ENCODE measurements at places on chromosomes 5 and 9. TPM values are rescaled to one million over a fixed set of nuclear protein-coding genes. Genes with fewer than 3 reads are reported as not detected.

DNA sequence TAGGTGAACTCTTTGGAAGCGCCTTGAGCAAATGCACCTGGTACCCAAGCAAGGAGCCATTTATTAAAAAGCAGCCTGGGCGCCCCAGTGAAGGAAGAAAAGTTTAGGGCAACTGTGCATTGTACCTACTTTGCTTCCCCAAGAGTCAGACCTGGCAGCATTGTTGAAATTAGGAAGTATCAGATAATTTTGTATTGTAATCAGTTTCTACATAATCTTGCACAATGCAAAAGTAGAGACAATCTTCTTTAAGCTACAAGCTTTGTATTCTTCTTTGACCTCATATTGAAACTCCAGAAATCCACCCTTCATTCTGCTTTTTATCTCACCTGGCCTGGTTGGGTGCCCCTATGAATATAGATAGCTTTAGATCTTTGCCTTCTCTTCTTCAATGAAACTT lies 490.8 kb downstream of the RASEF start:
- H3K27me3 ChIP-seq = no peaks in the 10 kb centered on the region
- no peak overlapping the region for H3K4me3 ChIP-seq
- no peaks in the 10 kb centered on the region for H3K4me1 ChIP-seq

DNA sequence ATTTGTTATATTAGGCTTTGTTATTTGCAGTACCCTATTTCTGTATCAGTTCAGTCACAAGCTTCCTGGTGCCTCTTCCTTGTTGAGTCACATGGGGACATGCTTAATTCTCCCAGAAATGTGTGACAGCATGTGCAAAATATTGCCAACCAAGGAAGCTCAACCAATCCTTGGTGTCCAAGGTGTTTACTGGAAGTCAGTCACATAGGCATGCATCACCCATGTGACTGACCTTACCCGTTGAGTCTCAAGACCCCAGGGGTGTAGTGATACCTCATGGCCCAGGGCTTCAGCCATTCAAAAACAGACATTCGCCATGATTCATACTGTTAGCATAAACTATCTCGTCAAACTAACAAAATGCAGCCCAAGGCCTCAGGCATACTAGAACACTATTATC lies 9.3 kb upstream of the ANKDD1B start:
- H3K27ac ChIP-seq = no peak overlapping the region
- no peaks in the 10 kb centered on the region for H3K4me1 ChIP-seq
- H3K27me3 ChIP-seq = no peaks in the 10 kb centered on the region
- peaks cover 12% of the 10 kb centered on the region for H3K36me3 ChIP-seq
- DNase-seq = no peak

DNA sequence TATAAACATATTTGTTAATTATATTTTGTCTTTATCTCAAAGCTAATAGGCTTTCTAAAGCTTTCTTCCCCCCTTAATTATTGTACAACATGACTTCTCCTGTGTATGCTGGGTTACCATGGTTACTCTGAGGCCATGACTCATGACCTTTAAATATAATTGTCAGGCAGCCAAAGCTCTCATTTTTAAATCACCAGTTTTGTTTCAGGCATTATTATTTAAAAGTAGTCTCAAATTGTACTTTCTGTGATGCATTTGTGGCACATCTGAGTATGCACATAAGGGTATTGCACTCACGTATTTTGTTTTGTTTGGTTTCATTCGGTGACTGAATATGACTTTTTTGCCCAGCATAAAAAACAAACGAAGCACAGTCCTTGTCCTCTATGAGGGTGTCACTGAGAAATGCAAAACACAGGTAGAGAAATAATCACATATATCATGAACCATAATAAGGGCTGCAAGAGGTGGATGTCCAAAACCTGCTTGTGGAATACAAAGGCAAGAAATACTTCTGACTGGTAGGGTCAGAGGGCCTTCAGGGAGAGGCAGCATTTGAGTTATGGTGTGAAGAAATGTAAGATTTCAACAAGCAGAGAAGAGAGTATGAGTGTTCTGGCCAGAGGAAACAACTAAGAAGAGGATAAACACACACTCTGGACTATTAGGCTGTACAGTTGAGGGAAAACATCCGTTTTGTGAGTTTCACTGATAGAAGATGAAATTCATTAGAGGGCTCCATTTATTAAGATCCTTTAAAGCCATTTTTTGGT lies 2.1 kb downstream of the CCDC192 start:
- H3K27me3 ChIP-seq = no peaks in the 10 kb centered on the region
- no peaks in the 10 kb centered on the region for H3K4me1 ChIP-seq
- no peak for DNase-seq
- H3K36me3 ChIP-seq = no peaks in the 10 kb centered on the region

Gene MYORG
- 0.58 TPM for total RNA-seq

DNA sequence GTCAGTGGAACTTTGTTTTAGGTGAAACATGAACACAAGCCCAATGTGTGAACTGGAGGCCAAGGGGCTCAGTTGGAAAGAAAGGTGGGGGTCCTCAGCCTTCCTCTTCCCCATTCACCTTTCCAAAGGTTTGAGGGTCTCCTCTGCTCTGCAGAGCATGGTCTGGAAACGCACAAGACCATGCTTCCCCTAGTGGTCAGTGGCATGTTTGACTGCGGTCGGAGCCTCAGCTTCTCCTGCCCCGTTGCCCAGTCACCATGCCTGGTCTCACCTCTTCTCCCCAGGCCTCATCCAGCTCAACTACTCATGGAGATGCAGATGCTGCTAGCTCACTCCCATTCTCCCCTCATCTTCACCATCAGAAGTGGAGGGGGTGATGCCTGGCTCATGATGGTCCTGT lies 340.3 kb downstream of the GADD45G start:
- DNase-seq = no peak
- no peaks in the 10 kb centered on the region for H3K36me3 ChIP-seq
- no peak overlapping the region for H3K27ac ChIP-seq
- no peak overlapping the region for H3K4me3 ChIP-seq
- H3K4me1 ChIP-seq = no peaks in the 10 kb centered on the region

DNA sequence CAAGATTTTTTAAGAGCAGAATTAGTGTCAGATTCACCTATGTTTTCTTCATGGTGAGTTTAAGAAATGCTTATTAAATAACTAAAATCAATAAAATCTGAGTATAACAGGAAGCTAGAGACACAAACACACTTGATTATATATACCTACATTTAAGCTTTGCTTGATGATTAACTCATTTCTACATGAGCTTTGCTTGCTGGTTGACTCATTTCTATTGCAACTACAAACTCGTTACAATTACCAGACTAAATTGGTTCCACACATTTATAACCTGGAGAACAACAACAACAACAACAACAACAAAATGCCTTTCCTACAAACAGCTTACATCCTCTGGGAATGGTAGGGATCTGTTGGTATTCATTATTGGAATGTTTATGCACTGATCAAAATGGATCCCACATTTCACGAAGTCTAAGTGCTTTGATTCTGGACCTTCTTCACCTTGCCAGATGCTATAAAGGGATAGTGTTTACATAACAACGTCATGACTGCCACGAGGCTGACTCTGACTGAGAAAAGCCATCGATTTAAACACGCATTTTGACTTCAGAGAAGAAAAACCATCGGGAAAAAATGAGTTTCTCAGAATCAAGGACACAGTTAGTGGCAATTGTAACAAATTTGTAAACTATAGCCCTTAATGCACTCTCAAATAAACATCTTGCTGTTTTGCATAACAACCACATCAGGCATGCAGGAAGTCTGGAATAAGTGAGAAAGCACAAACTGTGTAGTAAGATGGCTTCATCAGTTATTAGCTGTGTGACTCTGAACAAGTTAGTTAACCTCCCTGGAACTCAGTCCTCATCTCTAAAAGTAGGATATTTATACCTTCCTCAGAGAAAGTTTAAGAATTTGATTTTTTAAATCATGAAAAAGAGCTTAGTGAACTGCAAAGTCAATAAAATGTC lies 49.8 kb downstream of the RASEF start:
- no peak overlapping the region for H3K4me3 ChIP-seq
- no peak for DNase-seq
- H3K27ac ChIP-seq = no peak overlapping the region
- no peaks in the 10 kb centered on the region for H3K36me3 ChIP-seq
- no peaks in the 10 kb centered on the region for H3K4me1 ChIP-seq

- no peak overlapping the region for H3K27ac ChIP-seq
- H3K36me3 ChIP-seq = no peaks in the 10 kb centered on the region
- peaks cover 7% of the 10 kb centered on the region for H3K4me1 ChIP-seq
- no peak overlapping the region for H3K4me3 ChIP-seq
These were observed 77.9 kb upstream of the KLF9 start for GRCh38 chr9:70492319-70492777.

DNA sequence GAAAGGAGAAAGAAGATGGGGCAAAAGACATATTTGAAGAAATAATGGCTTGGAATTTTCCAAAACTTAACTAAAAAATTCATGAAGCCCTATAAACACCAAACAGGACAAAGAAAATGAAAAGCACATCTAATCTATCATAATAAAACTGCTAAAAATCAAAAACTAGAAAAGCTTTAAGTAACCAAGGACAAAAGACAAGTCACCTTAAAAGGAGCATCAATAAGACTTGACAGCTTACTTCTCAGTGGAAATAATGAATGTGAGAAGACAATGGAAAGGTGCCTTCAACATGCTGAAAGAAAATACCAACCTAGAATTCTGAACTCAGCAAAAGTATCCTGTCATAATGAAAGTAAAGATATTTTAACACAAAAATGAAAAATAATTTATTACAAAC lies 27.0 kb downstream of the GTF3C4 start:
- no peaks in the 10 kb centered on the region for H3K27me3 ChIP-seq
- no peak for DNase-seq
- H3K36me3 ChIP-seq = no peaks in the 10 kb centered on the region
- no peak overlapping the region for H3K27ac ChIP-seq
- H3K4me1 ChIP-seq = no peaks in the 10 kb centered on the region

- DNase-seq = no peak
- H3K36me3 ChIP-seq = peaks cover 68% of the 10 kb centered on the region
- no peak overlapping the region for H3K4me3 ChIP-seq
- no peaks in the 10 kb centered on the region for H3K4me1 ChIP-seq
These were observed 107.2 kb upstream of the CKMT2 start for GRCh38 chr5:81125959-81126358.

GRCh38 chr5:151110992-151111391 lies 30.2 kb upstream of the TNIP1 start:
- no peak overlapping the region for H3K4me3 ChIP-seq
- no peaks in the 10 kb centered on the region for H3K27me3 ChIP-seq
- H3K27ac ChIP-seq = no peak overlapping the region
- peaks cover 6% of the 10 kb centered on the region for H3K4me1 ChIP-seq

Gene GABRP
- not detected for total RNA-seq

DNA sequence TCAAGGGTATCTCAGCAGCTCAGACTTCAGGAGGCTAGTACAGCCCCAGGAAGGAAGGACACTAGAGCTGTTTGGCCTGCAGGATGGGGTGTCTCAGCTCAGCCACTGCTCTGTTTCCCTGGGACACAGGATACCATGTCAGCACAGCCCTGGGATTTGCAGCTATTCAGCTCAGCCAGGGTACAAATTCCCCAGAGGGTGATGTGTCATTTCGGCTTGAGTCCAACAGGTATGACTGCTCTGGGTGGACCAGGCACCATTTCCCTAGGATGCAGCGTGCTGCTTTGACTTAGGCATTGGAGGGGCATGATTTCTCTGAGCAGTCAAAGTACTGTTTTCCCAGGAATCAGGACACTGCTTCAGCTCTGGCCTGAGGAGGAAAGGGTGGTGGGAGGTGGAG lies 130.1 kb downstream of the ARSB start:
- H3K27ac ChIP-seq = no peak overlapping the region
- H3K4me3 ChIP-seq = no peak overlapping the region
- H3K27me3 ChIP-seq = no peaks in the 10 kb centered on the region
- H3K4me1 ChIP-seq = no peaks in the 10 kb centered on the region

Gene SAXO1
- total RNA-seq = 0.34 TPM

- no peak overlapping the region for H3K4me3 ChIP-seq
- no peaks in the 10 kb centered on the region for H3K36me3 ChIP-seq
- H3K27me3 ChIP-seq = no peaks in the 10 kb centered on the region
- no peaks in the 10 kb centered on the region for H3K4me1 ChIP-seq
- peak; percentile 18 for DNase-seq
- H3K27ac ChIP-seq = no peak overlapping the region
These were observed 42.4 kb upstream of the ZBED3 start for GRCh38 chr5:77129391-77129990.

GRCh38 chr9:108108280-108108851 lies 618.8 kb upstream of the KLF4 start:
- no peaks in the 10 kb centered on the region for H3K36me3 ChIP-seq
- H3K27ac ChIP-seq = no peak overlapping the region
- H3K27me3 ChIP-seq = no peaks in the 10 kb centered on the region
- DNase-seq = no peak

Gene NOXA1
- 6.7 TPM for total RNA-seq

- H3K27me3 ChIP-seq = no peaks in the 10 kb centered on the region
- peaks cover 12% of the 10 kb centered on the region for H3K4me1 ChIP-seq
- H3K4me3 ChIP-seq = no peak overlapping the region
- H3K36me3 ChIP-seq = peaks cover 7% of the 10 kb centered on the region
- H3K27ac ChIP-seq = no peak overlapping the region
- no peak for DNase-seq
These were observed 4.2 kb downstream of the NIPBL start for GRCh38 chr5:36880761-36881160.

DNA sequence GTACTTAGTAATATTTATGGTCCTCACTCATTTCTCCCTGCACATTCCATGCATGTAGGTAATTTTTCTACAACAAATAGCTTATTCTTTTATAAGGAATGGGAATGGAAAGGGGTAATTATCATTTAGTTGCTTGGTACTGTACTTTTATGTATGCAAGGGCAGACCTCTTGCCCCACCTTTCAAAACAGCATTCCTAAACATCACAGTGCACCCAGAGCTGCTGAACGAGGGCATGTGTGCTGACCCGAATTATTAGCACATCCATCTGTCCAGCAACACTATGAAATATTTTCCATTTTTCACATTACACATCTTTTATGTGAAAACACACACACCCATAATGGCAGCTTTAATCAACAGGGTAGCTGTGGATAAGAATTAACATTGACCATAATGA lies 228.6 kb upstream of the ARRDC3 start:
- no peaks in the 10 kb centered on the region for H3K36me3 ChIP-seq
- H3K27ac ChIP-seq = no peak overlapping the region
- no peaks in the 10 kb centered on the region for H3K27me3 ChIP-seq
- DNase-seq = no peak
- H3K4me1 ChIP-seq = no peaks in the 10 kb centered on the region
- no peak overlapping the region for H3K4me3 ChIP-seq

- no peak overlapping the region for H3K4me3 ChIP-seq
- no peaks in the 10 kb centered on the region for H3K36me3 ChIP-seq
- no peaks in the 10 kb centered on the region for H3K27me3 ChIP-seq
- no peaks in the 10 kb centered on the region for H3K4me1 ChIP-seq
These were observed 555.3 kb upstream of the ARRDC3 start for GRCh38 chr5:91938441-91938840.

Gene CKMT2
- 0.17 TPM for total RNA-seq

- H3K27ac ChIP-seq = no peak overlapping the region
- no peaks in the 10 kb centered on the region for H3K27me3 ChIP-seq
- H3K4me1 ChIP-seq = no peaks in the 10 kb centered on the region
- no peak for DNase-seq
- H3K36me3 ChIP-seq = no peaks in the 10 kb centered on the region
- H3K4me3 ChIP-seq = no peak overlapping the region
These were observed 582.6 kb downstream of the NR2F1-AS1 start for GRCh38 chr5:92998456-92998855.

DNA sequence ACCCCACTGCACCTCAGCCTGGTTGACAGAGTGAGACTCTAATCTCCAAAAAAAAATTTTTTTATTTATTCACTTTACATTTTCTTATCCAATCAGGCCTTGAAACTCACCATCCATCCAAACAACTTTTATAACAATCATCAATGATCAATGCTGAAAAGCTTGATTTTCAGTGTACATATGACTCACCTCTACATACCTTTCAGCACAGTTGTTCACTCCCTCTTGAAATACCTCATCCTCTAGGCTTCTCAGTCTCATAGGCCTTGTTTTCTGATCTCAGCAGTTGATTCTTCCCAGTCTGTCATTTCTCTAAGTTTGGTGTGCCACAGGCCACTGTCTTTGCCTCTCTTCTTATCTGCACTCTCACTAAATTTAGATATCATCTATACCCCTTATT lies 36.2 kb downstream of the GRIN3A start:
- H3K27ac ChIP-seq = no peak overlapping the region
- H3K27me3 ChIP-seq = no peaks in the 10 kb centered on the region
- no peak overlapping the region for H3K4me3 ChIP-seq
